Cortex of kidney (tissue), 1 donor: ENCODE measurements at places on chromosomes 2 and 18.

DNA sequence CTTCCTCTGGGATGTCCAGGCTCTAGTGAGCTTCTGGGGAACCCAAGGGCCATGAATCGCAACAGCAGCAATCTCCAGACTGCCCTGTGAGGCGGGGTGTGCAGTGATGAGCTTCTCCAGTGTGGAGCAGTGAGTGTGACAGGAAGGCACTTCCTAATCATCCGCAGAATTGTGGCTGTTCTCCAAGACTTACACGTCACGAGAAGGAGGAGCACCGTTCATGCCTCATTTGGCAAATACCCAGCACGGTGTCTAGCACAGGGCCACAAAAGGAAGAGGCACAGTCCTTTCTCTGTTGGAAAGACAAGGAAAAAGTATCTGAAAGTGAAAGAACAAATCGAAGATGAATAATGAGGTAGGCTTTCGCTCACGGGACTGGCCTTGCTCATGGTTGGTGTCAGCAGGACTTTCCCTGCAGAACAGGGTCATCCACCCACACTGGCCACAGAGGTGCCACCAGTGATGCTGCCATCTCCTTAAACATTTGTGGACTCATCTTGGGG lies 125.1 kb upstream of the HAAO start:
- no peak for DNase-seq

GRCh38 chr2:51723691-51724090 lies 691.8 kb upstream of the NRXN1 start:
- no peak for DNase-seq

DNA sequence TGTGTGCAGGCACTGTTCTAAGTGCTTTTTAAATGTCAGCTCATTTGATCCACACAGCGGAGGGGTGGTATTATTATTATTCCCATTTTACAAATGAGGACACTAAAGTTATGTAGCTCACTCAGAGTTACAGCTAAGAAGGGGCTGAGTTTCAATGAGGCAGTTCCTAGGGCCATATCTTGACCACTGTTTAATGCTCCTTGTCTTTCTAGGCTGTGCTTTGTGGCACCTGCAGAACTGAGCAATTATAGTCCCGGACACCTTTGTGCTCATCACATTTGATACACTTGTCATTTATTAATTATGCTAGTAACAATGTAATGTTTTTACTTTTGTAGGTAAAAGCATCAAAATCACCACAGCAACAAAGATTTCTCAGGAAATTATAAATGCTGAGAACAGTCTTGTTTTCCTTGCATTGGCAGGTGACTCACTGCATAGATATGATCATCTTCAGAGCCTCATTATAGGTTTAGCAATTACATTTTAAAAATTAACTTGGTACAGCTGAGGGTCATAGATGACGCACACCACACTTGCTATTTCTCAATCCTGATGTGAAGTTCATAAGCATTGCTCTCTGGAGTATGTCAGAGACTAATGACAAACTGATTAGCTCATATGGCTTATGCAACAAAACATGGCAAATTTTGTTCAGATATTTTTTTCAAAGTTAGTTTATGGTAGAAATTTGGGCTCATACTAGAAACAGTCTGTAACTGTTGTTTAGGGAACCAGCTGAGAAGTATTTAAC lies 366.8 kb downstream of the TGIF1 start:
- DNase-seq, result no peak

DNA sequence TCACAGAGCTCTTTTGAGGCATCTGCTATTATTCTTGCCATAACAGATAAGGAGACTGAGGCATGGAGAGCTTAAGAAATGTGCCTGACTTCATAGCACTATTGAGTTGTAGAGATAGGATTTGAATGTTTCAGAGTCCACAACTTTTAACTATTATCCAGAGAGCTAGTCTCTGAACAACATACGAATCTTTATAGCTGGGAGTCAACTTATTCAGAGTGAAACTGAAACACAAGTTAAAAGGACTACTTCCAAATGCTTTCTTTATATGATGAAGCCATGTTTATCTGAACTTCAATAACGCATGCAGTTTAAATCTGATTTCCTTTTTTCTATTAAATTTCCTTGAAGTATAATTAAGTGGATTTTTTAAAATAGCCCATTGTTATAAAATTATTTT lies 268.8 kb downstream of the IKZF2 start:
- no peak for DNase-seq

- no peak for DNase-seq
Measured at GRCh38 chr18:22489704-22490103, 72.0 kb upstream of the CTAGE1 start.

DNA sequence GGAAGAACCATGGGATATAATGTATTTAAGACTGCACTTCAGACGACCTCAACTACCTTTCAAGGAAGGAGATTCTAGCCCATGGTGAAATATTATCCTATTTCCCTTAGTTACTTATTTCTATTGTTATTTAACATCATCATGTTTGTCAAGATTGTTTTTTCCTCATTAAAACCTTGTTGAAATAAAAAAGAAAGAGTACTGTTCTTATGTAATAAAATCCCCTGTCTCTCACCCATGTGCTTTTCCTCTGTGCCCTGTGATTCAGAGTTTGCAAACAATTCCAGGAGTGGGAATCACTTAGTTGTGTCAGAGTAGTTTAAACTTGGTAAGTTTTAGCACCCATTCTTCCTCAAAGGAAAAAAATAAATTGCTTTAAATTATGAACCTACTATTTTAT lies 43.6 kb downstream of the ERBB4 start:
- no peak for DNase-seq

DNA sequence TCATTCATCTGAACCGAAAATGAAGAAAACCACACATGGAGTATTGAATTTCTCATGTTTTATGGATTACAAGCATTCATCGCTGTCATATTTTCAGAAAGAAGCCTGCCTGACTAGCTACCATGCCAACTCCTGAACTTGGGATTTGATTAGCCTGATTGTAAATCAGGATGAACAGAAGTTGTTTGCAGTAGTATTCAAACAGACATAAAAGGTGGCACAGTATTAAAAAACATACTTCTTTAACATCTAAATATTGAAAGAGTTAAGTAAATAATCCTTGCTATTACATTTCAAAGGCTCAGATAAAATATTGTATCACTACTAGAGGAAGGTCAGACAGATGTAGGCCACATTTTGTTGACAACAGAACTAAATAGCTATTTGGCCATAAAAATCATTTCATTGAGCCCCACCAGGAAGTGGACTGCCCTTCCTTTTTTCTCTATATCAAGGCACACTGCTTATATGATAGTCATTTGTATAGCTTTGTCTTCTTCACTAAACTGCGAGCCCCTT lies 21.6 kb downstream of the SLC38A11 start:
- no peak for DNase-seq

GRCh38 chr18:64110692-64111480 lies 38.0 kb downstream of the LINC00305 start:
- no peak for DNase-seq

DNA sequence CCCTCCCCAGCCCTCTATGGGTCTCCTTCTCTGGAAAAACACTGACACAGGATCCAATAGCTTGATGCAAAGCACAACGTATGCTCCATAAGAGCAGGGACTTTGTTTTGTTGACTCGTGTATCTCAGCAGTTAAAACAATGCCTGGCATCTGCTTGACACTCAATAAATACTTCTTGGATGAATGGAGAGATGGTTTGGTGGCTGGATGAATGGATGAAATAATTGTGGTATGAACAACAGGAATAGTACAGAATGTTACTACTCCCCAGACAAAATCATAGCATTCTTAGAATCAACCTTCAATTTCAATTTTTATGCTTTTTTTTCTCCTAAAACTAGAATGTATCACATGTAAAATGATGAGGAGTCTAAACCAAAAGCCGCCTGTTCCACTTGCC lies 57.4 kb downstream of the KCNE4 start:
- DNase-seq, result no peak

GRCh38 chr2:48369971-48370370 lies 160.0 kb upstream of the STON1 start:
- DNase-seq, result no peak

DNA sequence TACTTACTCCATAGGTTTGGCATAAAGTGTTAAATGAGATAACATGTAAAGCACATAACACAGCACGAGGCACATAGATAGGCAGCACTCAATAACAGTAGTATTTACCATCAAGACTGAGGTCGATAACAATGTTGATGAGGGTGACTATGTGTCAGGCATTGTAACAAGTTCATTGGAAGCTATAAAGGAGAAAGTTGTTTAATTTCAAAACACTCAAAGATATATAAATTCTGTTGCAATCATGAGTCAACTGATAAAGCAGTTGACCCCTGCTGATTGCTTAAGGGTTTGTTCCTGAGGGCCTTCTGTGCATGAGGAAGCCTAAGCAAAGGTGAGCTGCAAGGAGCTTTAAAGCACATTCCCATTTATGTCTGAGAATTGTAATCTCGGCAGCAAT lies 760.5 kb downstream of the SATB2 start:
- DNase-seq, result no peak

DNA sequence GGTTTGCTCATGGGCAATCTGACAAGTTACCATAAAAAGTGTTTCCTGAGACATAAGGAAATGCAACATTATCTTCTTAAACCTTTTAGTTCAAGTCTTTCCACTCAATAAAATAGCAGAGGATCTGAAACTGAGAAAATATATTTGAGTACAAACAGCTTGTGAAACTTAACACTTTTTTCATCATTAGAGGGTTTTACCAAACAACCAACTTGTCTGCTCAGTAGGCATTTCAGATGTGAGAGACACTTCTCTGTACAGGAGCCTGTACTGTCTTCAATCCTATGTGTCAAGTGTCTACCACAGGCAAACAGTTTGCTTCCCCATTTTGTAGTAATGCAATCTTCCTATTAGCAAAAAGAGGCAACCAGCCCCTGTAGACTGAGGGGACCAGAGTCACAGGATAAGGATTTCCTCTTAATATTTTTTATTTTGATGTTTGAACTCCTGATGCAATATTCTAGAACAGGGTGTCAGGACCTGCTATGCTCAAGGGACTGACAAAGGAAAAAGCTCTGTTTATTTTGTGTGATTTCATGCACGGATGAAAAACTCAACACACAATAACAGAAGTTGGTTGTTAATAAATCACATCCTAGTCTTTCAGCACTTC lies 159.1 kb upstream of the LHCGR start:
- no peak for DNase-seq

GRCh38 chr2:24203029-24203786 lies 28.4 kb downstream of the FAM228A start:
- no peak for DNase-seq

DNA sequence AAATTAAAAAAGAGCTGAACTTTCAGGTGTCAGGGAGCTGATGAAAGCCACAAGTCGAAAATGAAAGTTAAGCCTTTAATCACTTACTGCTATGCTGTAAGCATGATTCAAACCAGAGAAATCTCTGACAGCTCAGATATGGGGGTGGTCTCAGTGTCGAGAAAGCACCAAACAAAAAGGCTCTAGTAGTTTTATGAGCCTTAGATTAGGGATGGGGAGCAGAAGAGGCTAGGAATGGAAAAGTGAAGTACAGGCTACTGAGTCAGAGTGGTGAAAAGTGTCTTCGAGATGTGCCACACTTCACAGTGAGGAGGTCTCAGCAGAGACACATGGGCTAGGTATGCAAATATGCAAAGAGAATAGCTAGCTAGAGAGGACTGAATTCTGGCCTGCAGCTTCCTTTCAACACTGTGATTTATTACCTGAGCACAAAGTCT lies 482.2 kb downstream of the SPAG16 start:
- no peak for DNase-seq

- DNase-seq, result peak; percentile 53
Measured at GRCh38 chr2:121649149-121649595, at the start of gene CLASP1. Gene CLASP1, minus strand, starts transcription at chr2:121649462. Its CDS starts 43,567 bp downstream, at chr2:121605895.

DNA sequence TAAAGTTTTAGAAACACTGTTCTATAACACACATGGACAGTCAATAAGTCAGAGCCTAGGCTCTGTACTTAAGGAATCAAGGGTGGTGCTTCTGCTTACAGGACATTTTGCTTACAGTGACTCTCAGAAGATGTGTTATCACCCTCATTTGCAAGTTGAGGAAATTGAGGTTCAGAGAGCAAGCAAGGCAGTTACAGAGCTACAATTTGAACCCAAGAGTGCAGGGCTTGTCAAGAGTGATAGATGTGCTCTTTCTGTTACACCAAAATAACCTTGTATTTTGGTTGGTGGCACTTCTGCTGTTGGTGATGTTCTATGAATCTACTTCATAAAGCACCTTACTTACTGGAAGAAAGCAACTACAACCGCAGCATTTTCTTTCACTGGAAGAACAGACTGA lies 170.2 kb downstream of the THADA start:
- DNase-seq, result no peak

- DNase-seq, result no peak
Measured at GRCh38 chr18:2840521-2840920, 6.3 kb upstream of the EMILIN2 start.
